ENCODE measurements at places on chromosomes 3 and 15.

DNA sequence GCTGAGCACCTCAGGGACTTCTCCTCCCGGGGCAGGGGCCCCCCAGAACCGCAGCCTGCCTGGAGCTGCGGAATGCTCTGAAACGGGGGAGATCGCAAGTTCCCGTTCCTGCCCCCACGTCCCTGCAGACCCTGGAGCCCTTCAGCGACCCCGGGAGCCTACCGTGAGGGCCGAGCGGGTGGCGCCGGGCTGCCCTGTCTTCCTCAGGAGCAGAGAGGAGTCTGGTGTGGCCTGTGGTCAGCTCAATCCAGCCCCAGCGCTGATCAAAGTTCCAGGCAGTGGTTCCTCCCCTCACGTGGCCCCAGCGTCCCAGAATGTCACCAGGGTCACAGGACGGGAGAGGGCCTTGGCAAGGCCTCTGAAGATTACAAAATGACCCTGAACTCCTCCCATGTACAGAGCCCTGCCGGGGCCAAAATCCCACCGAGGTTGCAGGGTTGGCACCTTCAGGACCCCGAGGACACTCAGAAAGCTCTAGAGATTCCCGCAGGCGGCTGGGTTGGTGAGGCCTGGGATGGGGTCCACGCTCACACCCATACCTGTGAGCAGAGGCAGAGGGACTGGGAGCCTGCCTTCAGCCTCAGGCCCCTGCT is at the start of gene CPN2:
Gene CPN2 (minus strand): TSS at position 249 of the 593 bp plus-strand sequence. CDS start 8,626 bp downstream, outside the sequence.
- no peak for DNase-seq

DNA sequence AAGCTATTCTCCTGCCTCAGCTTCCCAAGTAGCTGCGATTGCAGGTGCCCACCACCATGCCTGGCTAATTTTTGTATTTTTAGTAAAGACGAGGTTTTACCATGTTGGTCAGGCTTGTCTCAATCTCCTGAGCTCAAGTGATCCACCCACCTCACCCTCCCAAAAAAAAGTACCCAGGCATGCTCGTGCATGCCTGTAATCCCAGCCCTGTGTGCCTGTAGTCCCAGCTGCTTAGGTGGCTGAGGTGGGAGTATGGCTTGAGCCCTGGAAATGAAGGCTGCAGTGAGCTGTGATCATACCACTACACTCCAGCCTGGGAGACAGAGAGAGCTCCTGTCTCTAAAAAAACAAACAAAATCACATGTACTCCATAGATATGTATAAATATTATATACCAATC is 176.5 kb downstream of the SOX2 start:
- DNase-seq = no peak

DNA sequence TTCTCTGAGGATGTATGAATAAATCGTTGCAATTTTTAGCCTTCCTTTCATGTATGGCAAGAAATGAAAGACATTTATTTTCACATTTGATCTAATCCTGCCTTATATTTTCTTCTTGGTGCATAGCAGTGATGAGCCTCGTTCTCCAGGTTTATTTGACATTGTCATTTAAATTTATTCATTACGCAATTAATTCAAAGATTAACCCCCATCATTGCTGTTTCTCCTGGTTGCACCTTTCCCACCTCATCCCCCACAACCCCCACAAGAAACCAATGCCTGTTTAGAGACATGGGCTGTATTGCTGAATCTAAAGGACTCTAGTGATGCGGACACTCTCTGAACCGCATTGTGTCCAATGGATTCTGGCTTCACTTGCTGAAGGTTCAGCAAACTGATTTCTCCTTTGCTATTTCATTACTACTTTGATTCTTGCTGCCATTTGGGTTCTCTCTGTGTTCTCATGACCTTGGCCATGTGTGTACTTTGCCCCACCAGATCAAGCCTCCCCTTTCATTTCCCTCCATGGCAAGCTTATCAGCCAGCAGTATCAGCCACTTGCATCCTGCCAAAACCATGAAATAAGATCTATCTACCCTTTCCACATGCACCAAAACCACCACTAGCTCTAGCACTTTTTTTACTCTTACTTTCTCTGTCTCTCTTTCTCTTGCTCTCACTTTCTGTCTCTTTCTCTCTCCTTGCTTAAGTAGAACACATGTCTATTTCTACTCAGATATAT is 382.7 kb downstream of the GBE1 start:
- DNase-seq = no peak

- DNase-seq = no peak
These were observed 436.7 kb upstream of the CFAP20DC start for GRCh38 chr3:59486520-59486919.

GRCh38 chr3:4778119-4778518 is 201.1 kb upstream of the BHLHE40 start:
- no peak for DNase-seq
